ENCODE measurements at places on chromosomes 2 and 18. TPM values are rescaled to one million over a fixed set of nuclear protein-coding genes. Genes with fewer than 3 reads are reported as not detected.
A peak's percentile ranks its signal among the peaks of the same experiment; 100 is the strongest.

The TRIM54 gene
- 0.36 TPM for total RNA-seq

DNA sequence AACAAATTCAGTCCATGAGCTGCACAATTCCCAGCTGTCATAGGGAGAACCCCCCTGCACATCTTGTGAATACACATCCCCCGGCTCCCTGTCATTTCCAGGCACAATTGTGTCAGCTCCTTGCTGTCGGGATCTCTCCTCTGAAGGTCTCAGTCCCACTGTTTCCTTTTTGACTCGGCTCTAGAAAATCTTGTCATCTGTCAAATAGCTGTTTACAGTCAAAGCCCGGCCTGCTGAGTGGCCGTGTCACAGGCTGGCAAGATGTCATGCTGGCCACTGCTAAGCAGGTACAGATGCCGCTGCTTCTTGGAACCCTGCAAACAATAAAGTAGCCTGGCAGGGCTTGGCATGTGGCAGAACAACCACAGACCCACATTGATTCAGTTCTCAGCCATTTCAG, 61.7 kb downstream of the LYPD1 start:
- no peak for DNase-seq

GRCh38 chr2:144419218-144419617, 100.7 kb downstream of the ZEB2 start:
- DNase-seq = no peak

- DNase-seq = no peak
Observed at GRCh38 chr2:120531863-120532600, 186.1 kb downstream of the INHBB start.

The MATN3 gene
- not detected for total RNA-seq

DNA sequence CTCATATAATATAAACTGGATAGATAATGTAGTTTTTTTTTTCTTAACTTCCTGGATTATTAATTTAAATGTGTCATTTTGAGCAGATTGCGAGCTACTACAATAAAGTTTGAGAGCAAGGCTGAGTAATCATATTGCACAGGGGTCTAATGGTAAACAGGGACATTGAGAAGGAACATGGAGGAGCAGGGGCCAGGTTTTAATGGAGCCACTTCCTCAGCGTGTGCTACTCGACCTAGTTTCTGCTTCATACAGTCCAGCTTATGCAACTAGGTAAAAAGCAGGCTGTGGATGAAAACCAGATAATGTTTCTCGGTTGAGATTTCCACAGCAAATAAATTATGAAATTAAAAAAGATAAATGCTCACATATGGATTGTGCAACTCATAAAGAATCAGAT, 1915.7 kb upstream of the CELF4 start:
- DNase-seq = no peak

DNA sequence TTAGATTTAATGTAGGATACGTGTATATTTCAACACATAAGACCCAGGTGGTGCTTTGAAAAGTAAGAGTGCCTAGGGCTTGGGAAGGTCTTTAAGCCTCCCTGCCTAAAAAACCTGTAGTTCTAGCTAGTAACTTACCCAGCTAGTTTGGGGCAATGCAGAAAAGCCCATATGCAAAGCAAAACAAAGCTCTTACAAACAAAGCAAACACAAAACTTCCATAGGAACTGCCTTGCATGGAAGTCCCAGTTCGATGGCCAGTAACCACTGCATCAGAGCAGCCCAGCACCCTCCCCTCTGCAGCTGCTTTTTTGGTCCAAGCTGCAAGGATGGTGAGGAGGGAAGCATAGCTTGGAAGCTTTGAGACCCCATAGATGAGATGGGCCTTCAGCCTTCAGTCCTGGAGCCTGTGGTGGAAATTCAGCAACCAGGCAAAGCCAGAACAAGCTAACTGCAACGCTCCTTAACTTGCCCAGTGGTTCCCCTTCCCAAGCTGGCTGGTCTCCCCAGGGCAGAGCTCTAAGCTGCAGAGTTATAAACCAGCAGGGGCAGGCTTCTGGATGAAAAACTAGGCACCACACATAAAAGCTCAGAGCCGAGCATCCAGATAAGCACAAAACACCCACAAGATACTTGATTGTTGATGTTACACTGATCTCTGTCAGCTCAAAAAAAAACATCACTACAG, 16.2 kb downstream of the C2orf76 start:
- DNase-seq = no peak

DNA sequence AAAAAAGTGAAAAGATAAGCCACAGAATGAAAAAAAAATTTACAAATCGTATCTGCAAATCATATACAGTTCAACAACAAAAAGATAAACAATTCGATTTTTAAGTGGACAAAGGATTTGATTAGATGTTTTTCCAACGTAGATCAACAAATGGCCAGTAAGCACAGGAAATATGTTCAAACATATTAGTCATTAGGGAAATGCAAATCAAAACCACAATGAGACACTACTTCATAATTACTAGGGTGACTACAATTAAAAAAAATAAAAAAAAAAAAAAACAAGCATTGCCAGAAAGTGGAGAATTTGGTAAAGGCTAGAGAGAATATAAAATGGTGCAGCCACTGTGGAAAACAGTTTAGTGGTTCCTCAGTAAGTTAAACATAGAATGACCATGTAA, 38.3 kb upstream of the RNU4ATAC start:
- DNase-seq = no peak

The GREB1 gene
- 2.2 TPM for total RNA-seq

GRCh38 chr2:2874341-2874740, 503.3 kb downstream of the EIPR1 start:
- no peak for DNase-seq

The UGT1A5 gene
- not detected for total RNA-seq

- DNase-seq = no peak
Observed at GRCh38 chr2:109558076-109558882, 55.5 kb downstream of the SEPTIN10 start.

DNA sequence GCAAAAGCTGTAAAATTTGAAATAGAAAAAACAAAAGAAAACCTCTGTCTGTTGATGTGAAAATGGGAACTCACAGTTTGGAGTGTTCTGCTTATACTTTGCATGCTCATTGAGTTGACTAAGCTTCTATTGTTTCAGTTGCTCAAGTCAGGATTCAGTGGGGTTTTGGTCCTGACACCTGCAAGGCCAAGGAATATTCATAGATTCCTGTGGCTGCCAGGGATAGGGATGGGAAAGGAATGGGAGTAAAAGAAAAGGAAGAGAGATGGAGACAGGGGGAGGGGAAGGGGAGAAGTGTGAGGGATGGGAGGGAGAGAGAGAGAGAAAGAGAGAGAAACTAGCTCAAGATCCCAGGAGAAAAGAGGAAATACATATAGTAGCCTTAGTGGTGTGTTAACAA, 1.3 kb downstream of the CPS1 start:
- DNase-seq = no peak

DNA sequence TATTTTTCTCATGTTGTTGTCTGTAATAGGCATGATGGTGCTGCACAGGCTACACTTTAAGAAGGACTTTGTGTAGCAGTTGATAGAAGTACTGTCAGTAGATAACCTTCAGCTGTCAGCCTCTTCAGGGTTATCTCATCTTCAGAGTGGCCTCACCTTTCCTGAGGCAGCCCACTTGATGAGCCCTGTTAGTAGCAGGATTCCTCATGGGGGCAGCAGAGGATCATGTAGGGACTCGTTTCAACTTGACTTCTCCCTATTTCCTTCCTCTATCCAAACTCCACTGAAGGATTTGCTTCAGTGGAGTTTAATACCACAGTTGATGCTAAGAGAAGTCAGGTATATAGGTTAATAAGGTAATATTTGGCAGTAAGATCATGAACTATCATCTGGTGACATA, 530.3 kb upstream of the FSIP2 start:
- no peak for DNase-seq

DNA sequence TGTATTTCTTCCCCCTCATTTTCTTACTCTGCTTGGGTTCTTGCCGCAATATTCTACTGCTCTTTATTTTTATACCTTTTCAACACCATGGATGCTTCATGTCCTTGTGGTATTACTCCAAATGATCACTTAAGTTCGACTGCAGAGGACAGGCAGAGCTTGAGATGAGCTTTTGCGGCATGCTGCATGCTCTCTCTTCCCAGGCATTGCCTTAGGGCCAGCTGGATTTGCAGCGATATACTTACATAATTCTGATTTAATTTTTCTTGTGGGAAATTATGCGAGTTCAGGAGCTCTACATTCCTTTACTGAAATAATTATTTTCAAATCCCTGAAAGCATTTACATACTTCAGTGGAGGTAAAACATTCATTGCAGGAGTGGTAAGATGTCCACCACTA, 288.1 kb downstream of the CCDC102B start:
- DNase-seq = no peak

DNA sequence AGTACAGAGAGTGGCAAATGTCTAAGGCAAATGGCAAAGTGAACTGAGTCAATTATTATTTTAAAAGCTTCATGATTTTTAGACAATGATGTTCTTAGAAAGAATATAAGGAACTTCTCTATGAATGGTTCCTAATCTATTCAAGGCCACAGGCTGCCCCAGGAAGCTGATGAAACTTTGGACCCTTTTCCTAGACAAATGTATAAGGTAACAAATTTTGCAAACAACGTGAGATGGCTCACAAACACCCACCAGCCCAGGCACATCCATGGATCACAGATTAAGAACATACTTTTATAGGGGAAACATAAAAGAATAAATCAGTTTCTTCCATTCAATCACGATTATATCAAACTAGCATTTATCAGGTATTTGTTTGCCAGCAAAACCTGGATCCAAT, 659.0 kb downstream of the IRS1 start:
- no peak for DNase-seq

DNA sequence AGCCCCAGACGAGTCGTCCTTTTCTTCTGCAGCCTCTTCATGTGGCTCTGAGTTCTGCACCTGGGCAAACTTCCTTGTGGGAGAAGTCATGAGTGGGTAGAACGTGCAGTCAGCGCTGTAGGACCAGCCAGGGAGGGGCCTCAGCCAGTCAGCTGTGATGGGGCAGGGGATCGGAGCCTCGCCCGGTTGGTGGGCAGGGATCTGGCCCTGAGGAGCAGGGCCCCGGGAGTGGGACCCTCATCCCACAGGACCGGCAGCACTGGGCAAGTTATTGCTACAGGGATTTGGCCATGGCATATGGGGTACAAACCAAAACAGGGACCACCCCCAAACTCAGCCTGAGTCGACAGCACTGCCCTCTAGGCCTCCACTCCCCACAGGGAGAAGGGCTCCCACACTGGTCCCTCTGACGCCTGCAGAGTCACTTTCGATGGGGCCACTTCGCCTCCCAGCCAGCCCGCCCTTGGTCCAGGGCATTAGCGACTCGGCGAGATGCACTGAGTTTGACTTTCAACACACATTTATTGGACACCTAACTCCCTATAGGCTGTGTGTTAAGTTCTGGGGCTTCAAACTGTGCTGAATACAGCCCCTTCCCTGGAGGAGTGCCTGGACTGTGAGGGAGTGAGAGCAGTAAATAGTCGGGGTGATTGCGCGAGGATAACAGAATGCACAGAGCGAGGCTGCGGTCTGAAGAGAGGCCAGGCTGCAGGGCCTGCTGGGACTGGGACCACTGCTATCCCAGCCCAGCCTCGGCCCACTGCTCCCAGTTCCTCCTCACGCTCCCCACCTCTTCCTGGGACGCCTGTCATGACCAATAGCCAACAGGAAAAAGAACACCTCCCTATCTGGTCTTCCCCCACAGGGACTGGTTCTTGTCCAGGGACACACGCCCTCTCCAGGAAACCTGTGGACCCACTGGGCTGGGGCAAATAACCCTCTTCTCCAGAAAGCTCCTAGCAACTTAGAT, 55.9 kb downstream of the SDC1 start:
- no peak for DNase-seq

- DNase-seq = no peak
Observed at GRCh38 chr2:218332920-218333645, 23.6 kb upstream of the CATIP start.

DNA sequence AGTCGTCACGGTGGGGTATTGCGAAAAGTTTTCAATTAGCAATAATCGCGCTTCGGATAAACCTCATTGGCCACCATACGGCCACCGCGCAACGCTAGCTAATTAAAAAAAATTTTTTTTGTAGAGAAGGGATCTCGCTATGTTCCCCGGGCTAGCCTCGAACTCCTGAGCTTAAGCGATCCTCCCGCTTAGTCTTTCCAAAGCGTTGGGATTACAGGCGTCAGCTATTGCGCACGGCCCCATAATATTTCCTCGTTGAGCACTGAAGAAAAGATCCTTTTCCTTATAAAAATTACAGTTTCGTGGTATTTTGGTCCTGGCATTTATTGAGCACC, 759 bp upstream of the ACTR1B start:
- no peak for DNase-seq

The NEDD4L gene
- total RNA-seq = 7.3 TPM

- no peak for DNase-seq
Observed at GRCh38 chr2:27946530-27947060, 56.1 kb downstream of the BABAM2 start.

DNA sequence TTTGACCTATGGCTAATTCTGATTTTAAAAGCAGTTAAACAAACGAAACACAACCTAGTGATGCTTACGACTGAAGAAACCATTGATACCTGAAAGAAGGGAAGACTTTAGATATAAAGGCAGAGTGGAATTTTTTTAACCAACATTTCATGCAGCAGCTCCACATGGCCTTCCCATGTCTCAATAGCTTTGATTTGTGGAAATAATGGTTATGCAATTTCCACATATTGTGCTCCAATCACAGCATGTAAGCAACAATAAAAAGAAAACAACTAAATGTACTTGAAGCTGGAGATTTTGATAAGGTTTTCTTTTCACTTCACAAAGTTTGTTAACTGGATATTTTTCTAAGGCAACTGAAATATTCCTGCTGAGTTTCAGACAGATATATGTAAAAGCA, 82.0 kb upstream of the SLC39A10 start:
- DNase-seq = no peak

DNA sequence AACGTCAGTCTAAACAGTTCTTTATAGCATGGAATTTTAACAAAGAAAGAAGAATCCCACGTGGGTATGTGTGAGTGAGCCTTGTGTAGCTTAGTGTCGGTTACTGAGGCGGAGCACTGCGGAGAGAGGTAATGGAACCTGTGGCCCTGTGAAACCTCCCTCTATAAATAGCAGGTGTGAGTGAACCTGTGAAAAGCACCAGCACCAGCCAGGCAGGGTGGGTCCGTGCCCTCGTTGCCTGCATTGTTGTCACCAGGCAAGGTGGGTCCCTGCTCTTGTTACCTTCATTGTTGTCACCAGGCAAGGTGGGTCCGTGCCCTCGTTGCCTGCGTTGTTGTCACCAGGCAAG, 4.7 kb downstream of the CTDP1 start:
- DNase-seq = peak; percentile 30

The NRP2 gene
- 2.5 TPM for total RNA-seq

DNA sequence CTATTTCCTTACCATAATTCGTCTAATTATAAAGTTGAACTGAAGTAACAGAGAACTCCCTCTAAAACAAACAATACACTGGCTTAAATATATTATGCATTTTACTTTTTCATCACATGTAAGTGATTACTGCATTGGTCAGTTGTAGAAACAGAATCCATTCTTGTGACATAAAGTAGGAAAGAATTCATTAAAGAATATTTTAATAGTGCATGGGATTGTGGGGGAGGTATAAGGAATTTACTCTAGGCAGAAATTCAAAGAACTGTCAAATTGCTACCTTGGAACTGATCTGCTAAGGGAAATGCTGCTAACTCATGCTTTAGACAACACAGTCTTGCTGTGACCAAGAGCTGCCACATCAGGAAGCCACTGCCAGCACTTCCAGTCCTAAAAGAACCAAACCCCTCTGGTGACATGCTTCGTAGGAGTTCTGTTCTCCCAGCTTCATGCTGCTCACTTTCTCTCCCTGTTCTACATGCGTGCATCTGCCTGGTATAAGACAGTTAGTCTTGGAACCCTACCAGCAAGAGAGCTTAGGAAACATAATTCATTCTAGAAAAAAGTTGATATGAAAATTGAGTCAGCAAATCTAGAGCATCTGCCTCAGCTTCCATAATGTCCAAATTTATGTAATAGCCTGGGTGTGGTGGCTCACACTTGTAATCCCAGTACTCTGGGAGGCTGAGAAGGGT, 1137.6 kb upstream of the NXPH2 start:
- DNase-seq = no peak

All from activated T-cell treated with anti-CD3 and anti-CD28 coated beads, Interleukin-2, amount 50 U/mL, for 72 hours (primary cell).